ENCODE measurements at places on chromosomes 5 and 9. TPM values are rescaled to one million over a fixed set of nuclear protein-coding genes. Genes with fewer than 3 reads are reported as not detected.

DNA sequence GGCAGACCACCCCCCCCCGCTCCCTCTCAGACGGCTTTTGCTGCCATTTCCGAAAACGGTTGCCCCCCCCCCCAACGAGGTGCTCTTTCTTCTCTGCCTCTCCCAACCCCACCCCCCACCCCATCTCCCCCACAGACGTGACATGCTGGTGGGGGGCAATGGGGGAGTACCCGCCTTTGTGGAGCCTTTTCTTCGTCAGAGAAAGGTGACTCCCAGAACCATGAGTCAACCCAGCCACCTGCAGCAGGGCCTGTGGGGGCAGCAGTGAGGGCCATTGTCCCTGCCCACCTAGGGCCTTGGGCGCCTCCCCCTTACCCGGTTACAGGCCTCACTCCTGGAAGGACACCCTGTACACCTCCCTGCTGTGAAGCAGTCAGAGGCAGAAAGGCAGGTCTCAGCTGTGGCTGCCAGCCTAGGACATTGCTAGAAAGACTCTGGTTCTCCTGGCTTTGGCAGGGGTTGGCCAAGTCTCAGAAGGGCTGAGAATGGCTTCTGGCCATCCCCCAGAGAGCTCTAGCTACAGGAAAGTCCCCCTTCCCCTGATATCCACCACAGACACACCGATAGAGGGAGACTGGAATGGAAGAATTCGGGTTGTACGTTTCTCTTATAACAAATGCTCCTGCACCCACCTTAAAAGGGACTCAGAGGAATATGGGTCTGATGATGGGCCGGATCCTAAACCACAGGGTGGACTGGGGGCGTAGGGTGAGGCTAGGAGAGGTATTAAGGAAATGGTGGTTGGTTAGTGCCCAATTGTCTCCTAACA lies 2.2 kb downstream of the DNAJB5 start:
- DNase-seq, result no peak

DNA sequence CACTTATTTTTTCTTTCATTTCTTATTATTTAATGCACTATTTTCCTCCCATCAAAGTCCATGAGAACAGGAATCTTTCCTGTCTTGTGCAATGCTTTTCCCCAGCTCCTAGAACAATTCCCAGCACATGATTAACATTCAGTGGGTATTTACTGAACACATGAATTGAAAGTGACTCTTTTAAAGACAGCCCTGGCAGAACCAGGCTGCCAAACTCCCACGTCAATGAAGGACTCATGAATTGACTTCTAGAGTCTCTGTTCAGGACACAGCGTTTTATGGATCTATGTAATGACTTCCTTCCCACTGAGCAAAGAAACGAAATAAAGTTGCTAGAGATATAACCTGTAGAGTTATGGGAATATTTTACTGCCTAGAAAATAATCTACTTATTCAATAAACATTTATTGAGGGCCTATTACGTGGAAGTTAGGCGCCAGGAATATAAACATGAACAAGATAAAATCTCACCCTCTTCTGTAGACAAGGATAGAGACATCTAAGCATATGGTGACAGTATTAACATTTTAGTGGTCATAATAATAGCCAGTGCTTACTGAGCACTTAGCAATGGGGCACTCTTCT lies 485.9 kb upstream of the KLF4 start:
- DNase-seq, result no peak

DNA sequence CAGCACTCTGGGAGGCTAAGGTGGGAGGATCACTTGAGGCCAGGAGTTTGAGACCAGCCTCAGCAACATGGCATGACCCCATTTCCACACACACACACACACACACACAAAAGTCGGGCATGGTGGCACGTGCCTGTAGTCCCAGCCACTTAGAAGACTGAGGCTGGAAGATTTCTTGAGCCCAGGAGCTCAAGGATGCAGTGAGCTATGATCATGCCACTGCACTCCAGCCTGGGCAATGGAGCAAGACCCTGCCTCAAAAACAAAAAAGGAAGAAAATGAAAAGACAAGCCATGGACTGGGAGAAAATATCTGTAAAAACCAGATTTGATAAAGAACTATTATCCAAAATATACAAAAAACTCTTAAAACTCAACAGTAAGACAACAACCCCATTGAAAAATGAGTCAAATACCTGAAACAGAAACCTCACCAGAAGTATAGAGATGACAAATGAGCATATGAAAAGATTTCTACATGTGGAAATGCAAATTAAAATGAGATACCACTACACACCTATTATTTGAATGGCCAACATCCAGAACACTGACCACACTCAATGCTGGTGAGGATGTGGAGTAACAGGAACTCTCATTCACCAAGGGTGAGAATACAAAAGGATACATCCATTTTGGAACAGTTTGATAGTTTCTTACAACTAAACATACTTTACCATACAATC lies 24.7 kb downstream of the DNAJA1 start:
- no peak for DNase-seq

FUBP3 gene
- 41.6 TPM for polyA plus RNA-seq

DNA sequence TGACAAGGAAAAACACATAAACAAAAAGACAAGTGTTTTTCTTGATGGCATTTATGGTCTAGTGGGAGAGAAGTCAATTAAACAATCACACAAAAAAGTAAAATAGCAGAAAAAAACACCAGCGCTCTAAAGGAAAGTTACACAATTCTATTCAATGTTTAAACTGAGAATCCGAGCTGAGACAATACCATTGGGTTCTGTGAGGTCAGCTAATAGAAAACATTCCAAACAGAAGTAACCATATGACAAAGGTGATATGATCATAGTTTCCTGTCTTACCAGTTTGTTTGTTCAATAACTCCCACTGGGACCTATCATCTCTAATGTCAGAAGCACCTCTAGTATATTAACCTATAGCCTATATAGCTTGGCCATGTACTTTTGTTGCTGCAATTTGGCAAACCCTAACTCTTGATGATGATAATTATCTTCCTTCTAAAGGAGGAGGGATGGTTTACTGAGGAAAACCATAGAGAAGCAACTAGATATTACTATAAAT lies 1030.0 kb downstream of the CDH12 start:
- no peak for DNase-seq

DNA sequence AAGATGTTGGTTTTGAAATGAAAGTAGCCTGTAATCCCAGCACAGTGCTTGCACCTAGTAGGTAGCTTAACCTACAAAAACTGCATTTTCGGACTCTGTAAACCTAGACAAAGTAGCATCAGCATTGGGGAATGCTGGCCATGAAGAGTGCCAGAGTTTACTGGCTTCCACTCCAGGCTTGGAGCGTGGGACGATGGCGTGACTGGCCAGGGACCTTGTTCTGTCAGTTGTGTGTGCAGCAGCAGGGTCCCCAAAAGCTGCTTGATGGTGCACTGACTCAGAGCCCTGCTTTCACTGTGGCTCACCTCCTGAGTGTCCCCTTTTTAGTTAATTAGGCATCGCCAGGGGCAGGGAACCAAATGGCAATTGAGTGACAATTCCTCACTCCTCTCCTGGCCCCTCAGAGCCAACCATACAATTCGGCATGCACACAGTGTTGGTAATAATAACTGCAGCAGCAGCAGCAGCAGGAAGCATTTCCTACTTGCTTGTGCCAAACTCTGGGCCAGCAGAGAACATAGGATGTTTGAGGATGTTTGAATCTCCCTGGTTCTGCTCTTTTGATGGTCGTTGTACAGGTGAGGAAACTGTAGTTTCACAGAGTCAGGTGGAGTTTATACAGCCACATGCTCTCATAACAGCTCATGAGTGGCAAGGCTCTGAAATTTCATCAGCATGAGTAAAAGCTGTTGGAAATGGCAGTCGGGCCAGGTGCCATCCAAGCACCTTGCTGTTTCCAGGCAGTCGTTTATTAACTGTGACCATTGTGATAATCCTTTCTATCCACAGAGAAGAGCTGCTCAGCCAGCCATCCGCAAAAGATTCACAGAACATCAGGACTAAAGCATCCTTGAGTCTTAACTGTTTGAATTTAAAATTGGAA lies 4.2 kb downstream of the UBE2QL1 start:
- no peak for DNase-seq

- no peak for DNase-seq
Measured at GRCh38 chr5:157549954-157550549, 25.5 kb downstream of the ADAM19 start.

PLPPR1 gene
- polyA plus RNA-seq, result 3.6 TPM

- no peak for DNase-seq
Measured at GRCh38 chr5:179322071-179323025, 22.9 kb downstream of the ADAMTS2 start.

DNA sequence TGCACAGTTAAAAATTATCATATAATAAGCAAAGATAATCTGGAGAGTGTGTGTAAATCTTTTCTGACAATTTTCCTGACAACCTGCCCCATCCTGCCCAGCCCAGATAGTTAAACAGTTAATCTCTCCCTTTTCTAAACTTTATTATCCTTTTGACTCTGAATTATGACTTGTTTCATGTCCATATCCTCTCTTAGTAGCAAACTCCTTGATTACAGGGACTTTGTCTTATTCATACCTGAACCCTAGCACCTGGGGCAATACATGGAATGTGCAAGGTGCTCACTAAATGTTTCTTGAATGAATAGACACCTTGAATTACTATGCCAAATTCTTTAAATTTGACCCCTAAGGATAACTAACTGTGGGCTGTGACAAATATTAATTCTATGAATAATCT lies 186.7 kb downstream of the FAM170A start:
- no peak for DNase-seq

DNA sequence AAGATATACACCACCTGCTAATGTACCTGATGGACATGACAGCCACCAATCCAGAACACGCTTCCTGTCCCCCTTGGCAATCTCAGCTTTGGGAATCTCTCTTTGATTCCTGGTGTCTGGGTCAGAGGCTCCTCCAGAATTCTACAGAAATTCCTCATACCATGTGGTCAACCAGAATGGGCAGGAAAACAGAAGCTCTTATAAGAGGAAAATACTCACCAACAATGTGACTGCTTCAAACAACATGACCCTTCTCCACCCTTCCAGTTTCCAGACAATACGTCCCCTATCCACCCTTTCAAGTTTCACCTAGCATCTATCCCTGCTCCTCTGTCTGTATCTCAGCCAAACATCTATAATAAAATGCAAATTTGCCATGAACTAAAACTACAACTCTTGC lies 247.2 kb downstream of the DENND1A start:
- no peak for DNase-seq

DNA sequence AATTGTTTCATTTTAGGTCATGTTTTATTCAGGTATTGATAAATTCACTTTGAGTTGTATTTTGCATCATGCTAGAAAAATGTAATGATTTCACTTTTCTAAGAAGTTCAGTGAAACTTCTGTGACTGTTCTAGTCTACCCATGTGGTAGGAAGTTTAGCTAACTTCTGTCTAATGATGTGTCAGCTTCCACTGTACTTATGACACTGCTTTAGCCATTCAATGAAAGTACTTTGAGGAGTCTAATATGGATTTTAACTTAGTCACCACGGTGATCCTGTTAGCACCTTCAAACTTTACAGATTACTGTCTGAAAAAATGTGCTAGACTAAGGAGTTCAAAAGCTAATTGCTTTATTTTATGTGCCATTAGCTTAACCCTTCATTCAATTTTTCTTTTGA lies 1510.5 kb upstream of the CDH9 start:
- no peak for DNase-seq

NIPAL4 gene
- polyA plus RNA-seq, result 0.37 TPM

- DNase-seq, result no peak
Measured at GRCh38 chr9:90991953-90992352, 190.3 kb downstream of the SYK start.

HSD17B3 gene
- 1.0 TPM for polyA plus RNA-seq

SMIM33 gene
- not detected for polyA plus RNA-seq

- DNase-seq, result no peak
Measured at GRCh38 chr5:84506625-84507024, 121.9 kb upstream of the EDIL3 start.

DNA sequence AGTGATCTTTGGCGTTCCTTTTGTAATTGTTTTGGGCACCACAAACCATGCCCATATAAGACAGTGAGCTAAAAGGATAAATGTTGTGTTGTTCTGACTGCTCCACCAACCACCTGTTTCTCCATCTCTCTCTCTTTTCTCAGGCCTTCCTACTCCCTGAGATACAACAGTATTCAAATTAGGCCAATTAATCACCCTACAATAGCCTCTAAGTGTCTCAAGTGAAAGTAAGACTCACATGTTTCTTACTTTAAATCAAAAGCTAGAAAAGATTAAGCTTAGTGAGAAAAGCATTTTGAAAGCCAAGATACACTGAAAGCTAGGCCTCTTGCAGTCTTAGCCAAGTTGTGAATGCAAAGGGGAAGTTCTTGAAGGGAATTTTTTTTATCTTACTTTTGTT lies 268.8 kb upstream of the NREP start:
- no peak for DNase-seq

GRCh38 chr5:132737982-132738681 lies 786 bp upstream of the KIF3A start:
- no peak for DNase-seq

SLCO6A1 gene
- 0.48 TPM for polyA plus RNA-seq

GRCh38 chr5:170511551-170512258 lies 7.9 kb downstream of the KCNIP1 start:
- DNase-seq, result no peak

DNA sequence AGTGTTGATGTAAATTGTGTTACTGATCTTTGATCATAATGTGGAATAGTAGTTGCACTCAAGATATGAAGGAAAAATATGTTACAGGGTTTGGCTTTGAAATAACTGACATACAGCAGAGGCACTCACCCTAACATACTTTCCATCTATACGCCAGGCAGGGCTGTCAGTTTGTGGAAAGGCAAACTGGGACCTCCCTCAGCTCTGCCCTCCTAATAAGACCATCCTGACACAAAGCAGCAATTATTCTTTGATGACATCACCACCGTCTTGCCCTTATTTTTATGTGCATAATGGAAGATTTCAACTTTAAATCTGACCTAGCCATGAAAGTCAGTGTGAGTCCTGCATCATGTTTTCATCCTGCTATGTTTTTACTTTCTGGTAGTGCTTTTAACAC lies 42.9 kb downstream of the ITGA1 start:
- no peak for DNase-seq

DNA sequence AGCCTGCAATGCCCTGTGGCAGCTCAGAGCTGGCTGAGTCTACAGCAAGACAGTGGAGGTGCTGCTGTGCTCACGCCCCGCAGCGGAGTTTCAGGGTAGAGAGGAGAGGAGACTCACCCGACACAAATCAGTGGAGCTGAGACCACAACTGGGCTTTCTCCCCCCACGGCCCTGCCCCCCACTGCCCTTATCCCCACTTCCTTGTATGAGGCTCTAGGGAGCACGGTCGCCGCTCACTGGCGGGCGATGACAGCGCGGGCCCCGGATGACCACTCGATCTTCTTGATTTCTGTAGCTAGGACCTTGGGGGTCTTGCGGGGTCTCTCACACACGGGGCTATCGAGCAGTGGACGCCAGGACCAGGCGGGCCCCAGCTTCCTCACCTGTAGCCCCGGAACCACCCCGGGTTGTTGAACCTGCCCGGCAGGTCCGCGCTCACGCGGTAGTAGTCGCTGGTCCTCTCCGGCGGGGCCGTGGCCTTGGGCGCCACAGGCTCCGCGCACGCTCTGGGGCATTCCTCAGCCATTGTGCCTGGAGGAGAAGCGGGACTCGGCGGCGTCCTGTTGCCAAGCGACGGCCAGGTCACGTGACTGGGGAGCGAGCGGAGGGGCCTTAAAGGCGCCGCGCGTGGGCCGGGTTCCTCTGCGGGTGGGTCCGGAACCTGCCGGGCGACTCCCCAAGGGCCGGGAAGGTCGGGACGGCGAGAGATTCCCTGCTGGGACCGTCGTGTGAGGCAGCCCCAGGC lies 984 bp upstream of the MRPS2 start:
- DNase-seq, result peak; percentile 52

Data from forelimb muscle (tissue), 1 donor.